ENCODE measurements at places on chromosomes 6 and 20. TPM values are rescaled to one million over a fixed set of nuclear protein-coding genes. Genes with fewer than 3 reads are reported as not detected.

Gene LY6G6C
- 1.3 TPM for total RNA-seq

Gene MCUR1
- total RNA-seq: 11.2 TPM

Gene SLC17A2
- not detected for total RNA-seq

Gene CNKSR3
- total RNA-seq: 16.8 TPM

GRCh38 chr6:15020119-15020770 lies 225.6 kb upstream of the JARID2 start:
- no peak overlapping the region for H3K4me3 ChIP-seq
- no peaks in the 10 kb centered on the region for H3K4me1 ChIP-seq
- no peaks in the 10 kb centered on the region for H3K27me3 ChIP-seq
- no peak for DNase-seq
- no peak overlapping the region for H3K27ac ChIP-seq

- no peak for DNase-seq
- no peak overlapping the region for H3K27ac ChIP-seq
- H3K27me3 ChIP-seq: no peaks in the 10 kb centered on the region
- no peaks in the 10 kb centered on the region for H3K4me1 ChIP-seq
Measured at GRCh38 chr6:69696273-69696672, 100.5 kb downstream of the LMBRD1 start.

DNA sequence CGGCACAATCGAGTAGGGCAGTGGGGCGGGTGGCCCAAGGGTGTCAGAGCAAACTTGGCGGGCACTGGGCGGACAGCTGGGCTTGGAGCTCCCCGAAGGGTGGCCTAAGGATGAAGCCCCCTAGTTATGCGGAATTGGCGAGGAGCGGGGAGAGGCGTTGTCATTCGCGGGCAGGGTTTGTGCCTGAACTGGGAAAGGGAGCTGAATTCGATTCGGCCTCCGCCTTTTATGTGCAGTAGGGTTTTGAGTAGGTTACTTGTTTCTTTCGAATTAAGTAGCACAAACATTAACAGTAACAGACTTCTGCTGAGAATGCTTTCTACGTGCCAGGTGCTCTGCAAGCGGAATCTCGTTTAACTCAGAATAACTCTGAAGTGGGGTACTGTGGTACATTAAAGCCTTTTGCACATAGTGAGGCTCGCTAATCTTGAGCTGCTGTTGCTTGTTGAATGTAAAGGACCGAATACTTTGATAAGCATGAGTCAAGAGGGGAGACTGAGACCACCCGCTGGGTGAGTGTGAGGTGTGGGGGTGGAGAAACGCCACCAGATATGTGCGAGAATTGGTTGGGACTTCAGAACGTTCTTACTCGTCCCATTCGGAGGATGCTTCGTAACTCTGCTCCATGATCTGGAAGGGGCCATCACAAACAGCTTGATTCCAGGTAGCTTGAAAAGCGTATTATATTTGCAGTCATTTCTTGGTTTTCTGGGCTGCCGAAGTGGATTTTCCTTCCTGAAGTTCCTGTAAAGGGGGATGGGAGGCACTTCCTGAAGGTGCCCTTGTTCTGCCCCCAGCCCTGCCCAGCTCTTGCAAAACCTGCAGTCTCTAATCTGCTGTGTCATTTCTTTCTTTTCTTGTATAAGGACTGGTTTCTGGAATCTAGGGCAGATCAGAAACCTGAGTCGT lies 833 bp downstream of the RAB5IF start:
- peak overlapping the region; percentile 79 for H3K27ac ChIP-seq
- peaks cover 25% of the 10 kb centered on the region for H3K4me1 ChIP-seq
- H3K4me3 ChIP-seq: peak overlapping the region; percentile 89
- peaks cover 35% of the 10 kb centered on the region for H3K36me3 ChIP-seq
- H3K27me3 ChIP-seq: no peaks in the 10 kb centered on the region
- no peak for DNase-seq

DNA sequence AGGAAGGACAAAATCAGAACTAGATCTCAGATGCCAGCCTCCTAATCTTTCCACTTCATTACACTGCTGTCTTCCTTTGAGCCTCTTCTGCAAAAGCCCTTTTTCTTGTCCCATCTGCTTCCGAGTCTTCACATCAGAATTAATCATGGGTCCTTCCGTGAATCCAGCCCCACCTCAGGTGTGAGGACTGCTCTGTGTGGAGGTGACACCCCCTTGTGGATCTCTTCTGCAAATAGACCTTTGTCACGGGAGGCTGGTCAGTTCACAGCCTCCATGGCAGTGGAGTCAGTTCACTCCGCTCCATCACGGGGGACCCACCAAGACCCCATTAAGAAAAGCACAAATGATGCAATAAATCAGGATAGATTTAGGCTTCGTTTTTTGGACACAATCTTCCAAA lies 171.1 kb downstream of the ADAT2 start:
- no peaks in the 10 kb centered on the region for H3K36me3 ChIP-seq
- DNase-seq: no peak
- no peaks in the 10 kb centered on the region for H3K27me3 ChIP-seq
- no peaks in the 10 kb centered on the region for H3K4me1 ChIP-seq
- H3K4me3 ChIP-seq: no peak overlapping the region

DNA sequence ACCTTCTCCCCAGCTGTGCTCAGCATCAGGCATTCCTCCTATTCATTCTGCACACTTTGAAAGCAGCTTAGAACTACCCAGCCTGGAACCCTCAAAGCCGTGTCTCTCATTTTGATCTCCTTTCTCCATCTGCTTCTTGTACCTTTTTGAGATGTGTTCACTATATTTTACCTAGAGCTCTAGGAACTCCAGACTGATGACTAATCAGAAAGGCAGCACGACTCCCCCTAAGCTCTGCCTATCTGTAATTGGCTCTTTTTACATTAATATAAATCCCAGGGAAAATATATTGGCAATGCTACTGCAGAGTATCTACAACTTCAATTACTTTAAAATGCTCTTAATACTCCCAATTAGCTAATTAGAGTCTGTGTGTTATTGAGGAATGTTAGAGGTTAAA lies 671.5 kb downstream of the CBLN4 start:
- no peaks in the 10 kb centered on the region for H3K4me1 ChIP-seq
- H3K4me3 ChIP-seq: no peak overlapping the region

DNA sequence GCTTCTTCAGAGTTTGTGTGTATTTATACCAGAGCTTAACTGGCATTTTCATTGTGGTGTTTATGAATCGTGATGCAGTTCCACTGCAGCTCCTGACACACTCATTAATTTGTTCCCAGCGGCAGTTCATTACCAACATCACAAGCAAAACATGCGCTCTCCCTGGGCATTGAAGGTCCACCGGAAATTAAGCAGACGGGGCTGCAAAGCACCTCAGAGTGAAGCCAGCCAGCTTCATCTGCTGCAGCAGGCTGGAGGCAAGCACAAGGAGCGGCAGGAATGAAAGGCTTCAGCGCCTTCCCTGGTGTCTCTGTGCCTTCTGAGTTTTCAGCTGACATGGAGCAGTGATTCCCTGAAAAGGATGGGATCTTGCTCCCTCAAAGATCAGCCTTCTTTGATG lies 246.0 kb upstream of the SPTLC3 start:
- no peaks in the 10 kb centered on the region for H3K27me3 ChIP-seq
- H3K4me1 ChIP-seq: peaks cover 6% of the 10 kb centered on the region
- no peak overlapping the region for H3K27ac ChIP-seq
- H3K4me3 ChIP-seq: no peak overlapping the region

DNA sequence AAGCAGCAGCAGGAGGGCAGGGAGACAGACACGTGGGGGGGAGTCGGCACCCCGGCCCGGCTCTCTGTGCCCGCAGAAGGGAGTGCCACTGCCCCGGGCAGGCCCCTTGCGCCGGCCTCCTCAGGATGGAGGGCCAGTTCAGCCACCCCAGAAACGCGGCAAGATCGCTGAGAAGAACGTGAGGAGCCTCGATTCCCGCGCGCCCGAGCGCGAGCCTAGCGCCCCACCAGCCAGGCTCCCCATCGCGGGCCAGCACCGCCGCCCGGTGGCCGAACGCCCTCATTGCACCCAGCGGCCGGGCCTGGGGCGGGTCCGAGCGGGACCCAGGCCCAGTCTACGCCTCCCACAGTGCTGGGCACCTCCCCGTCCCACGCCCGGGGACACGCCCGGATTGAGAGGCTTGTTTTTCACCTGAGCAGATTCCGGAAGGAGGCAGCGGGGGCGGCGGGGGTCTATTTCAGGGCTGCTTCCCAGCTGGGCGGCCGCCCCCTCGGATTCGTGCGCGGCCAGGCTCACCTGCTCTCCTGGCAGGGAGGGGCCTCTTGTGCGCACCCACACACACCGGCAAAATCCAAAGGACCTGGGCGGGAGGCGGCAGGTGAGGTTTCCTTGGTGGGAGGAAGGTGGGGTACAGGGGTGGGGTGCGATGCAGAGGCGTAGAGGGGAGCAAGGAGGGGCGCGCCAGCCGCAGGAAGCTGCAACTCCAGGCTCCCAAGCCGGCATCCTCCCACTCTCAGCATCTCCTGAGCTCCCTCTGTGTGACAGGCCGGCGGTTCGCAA lies 9.0 kb upstream of the GRM4 start:
- no peaks in the 10 kb centered on the region for H3K4me1 ChIP-seq
- no peak for DNase-seq
- no peaks in the 10 kb centered on the region for H3K27me3 ChIP-seq
- no peaks in the 10 kb centered on the region for H3K36me3 ChIP-seq
- no peak overlapping the region for H3K27ac ChIP-seq
